ENCODE measurements at places on chromosomes 16 and 17. TPM values are rescaled to one million over a fixed set of nuclear protein-coding genes. Genes with fewer than 3 reads are reported as not detected.

- no peak for DNase-seq
Observed at GRCh38 chr16:56589141-56590039, at the start of gene MT3. Gene MT3, plus strand, starts transcription at chr16:56589528. Its CDS starts 63 bp downstream, at chr16:56589591.

The LRRC46 gene
- 1.1 TPM for total RNA-seq

GRCh38 chr17:3482852-3483251, 7.1 kb downstream of the ASPA start:
- DNase-seq: no peak

DNA sequence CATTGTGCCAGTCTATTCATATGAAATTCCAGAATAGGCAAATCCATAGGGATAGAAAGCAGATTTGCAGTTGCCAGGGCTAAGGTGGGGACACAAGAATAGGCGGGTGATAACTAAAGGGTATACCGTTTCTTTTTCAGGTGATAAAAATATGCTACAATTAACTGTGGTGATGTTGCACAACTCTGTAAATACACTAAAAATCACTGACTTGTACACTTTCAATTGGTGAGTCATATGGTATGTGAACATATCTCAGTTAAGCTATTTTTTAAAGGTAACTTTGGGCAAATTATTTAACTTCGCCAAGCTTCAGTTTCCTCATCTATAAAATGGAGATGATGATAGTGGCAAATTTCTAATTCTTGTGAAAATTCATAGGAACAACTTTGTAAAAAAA, 65.9 kb downstream of the CDYL2 start:
- DNase-seq: no peak

The NPIPA2 gene
- 5.9 TPM for total RNA-seq

The GP1BA gene
- total RNA-seq: 0.55 TPM

The TMEM94 gene
- total RNA-seq: 79.1 TPM

The ZP2 gene
- 0.67 TPM for total RNA-seq

The CACNG3 gene
- not detected for total RNA-seq

GRCh38 chr17:46163316-46163715, 29.9 kb downstream of the KANSL1 start:
- DNase-seq: no peak

Data from upper lobe of right lung (tissue), 1 donor.